Esophagus squamous epithelium (tissue), 5 donors: ENCODE measurements at places on chromosomes 4 and X.

DNA sequence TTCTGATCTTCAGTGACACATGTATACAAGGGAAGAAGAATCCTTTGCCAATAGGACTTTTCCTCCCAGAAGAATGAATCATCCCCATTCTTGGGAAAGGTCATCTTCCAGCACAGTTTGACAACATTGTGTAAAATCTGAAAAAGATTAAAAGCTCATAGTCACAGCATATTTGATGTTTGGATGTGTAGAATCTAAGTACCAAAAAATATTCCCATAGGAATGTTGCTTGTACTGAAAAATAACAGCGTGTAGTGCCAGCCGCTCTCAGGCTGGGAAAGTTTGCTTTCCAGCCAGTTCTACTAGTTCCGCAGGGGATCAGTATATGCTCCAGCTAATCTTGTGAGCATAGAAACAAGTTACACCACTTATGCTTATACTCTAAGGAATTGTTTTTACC, 74.7 kb upstream of the IL13RA1 start:
- no peak for DNase-seq

- DNase-seq: no peak
Measured at GRCh38 chr4:184958127-184958922, 60.0 kb upstream of the HELT start.

DNA sequence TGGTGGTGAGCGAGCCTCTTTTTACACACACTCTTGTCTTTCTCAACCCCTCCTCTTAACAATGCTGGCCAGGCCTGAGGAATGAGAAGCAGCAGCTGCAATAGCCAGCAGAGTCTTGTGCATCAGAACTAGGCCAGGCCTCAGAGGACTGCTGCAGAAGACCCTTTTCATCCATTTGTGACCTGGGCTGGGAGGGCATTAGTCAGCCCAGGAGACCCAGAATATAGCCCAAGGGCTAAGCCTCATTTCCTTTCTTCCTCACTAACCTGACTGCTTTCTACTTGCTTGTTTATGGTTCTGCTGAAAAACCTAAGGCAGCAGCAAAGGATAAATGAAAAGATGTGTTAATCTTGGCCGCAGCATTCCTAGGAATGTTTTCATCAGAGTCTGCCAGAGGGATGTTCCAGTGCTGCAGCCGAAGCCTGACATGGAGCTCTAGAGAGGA, 254.7 kb upstream of the AR start:
- no peak for DNase-seq

DNA sequence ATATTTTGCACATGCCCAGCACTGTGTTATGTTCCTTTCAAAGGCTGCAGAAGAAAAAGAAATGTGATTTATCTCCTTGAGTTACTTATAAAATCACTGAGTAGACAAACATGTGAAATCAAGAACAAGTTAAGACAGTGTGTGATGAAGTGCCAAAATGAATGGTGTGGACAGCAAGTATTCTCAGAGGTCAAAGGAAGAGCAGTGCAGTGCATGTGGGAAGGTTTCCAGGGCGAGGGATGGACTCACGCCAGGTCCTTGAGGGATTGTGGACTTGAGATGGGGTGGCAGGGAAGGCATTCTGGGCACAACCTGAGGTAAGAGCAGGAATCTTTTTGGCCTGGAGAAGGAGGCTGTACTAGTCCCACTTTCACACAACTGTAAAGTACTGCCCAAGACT, 115.5 kb downstream of the FNIP2 start:
- DNase-seq: no peak

- no peak for DNase-seq
Measured at GRCh38 chr4:78553529-78554060, 2.0 kb downstream of the ANXA3 start.

DNA sequence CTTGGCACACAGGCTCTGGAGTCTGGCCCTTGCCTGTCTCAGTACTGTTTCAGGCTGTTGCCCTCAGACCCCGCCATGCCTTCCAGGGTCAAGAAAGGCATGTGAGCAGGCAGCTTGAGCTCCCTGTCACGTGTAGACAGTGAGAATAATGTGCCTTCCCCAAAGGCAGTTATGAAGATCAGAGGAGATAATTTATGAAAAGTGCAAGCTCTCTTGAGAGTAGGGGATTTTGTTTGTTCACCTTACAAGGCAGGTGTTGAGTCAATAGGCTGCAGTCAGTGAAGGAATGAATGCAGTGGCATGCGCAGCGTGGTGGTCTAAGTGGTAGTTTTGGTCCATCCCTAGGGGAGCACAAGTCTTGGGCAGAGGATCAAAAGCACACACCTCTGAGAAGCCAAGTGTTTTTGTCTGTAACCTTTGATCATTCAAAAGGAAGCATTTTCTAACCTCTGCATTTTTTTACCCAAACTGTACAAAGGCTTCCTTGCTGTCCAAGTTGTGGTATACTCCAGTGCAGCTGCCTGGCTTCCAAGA, 14.4 kb downstream of the HADH start:
- no peak for DNase-seq

GRCh38 chr4:6157926-6158325, 42.4 kb downstream of the JAKMIP1 start:
- DNase-seq: no peak

DNA sequence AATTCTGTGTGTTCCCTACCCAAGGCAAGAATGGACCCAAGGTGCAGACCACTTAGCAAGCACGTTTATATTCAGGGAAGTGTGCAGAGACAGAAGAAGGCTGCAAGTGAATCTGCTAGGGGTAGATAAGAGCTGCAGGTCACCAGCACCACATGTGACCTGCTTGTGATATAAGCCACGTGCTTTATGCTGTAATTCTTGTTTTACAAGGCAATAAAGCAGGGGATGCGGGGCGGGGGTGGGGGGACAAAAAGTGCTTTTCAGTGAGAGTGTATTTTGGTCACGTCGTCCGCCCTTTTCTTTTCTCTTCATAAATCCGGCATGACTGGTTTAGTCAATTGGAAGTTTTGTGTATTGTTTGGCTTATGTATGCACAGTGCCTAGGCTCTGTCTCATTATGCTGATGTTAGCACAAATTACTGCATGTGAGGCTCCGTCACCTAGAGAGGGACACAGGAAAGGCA, 192.7 kb downstream of the RBMX2 start:
- no peak for DNase-seq

- DNase-seq: no peak
Measured at GRCh38 chrX:118117741-118118140, 1.1 kb upstream of the KLHL13 start.
